Esophagus squamous epithelium (tissue), 5 donors: ENCODE measurements at places on chromosomes 16 and 17.

- DNase-seq, result no peak
These were observed 15.1 kb upstream of the NCBP3 start for GRCh38 chr17:3860939-3861700.

GRCh38 chr16:16923479-16923878 is 544.5 kb downstream of the NPIPA7 start:
- no peak for DNase-seq

DNA sequence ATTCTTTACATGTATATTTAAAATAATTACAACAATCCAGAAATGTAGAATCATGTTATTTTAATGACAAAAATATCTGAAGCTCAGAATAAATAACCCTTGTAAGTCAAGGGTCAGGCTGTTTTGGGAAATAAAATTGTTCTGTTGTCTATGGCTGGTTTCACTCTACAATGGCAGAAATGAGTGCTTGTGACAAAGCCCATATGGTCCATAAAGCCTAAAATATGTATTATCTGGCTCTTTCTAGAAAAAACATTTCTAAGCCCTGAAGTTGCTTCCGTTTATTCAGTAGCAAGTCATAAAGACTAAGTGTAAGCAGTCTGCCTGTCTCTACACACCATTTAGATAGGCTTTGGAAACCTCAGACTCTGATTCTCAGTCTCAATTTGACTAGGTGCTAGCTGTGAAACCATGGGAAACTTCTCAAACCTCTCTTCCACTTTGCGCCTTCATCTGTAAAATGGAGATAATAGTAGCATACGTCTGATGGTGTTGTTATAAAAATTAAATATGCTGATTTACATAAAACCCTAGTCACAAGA is 365.7 kb upstream of the CA10 start:
- DNase-seq, result no peak

GRCh38 chr17:64698725-64699124 is 36.6 kb upstream of the SMURF2 start:
- no peak for DNase-seq

DNA sequence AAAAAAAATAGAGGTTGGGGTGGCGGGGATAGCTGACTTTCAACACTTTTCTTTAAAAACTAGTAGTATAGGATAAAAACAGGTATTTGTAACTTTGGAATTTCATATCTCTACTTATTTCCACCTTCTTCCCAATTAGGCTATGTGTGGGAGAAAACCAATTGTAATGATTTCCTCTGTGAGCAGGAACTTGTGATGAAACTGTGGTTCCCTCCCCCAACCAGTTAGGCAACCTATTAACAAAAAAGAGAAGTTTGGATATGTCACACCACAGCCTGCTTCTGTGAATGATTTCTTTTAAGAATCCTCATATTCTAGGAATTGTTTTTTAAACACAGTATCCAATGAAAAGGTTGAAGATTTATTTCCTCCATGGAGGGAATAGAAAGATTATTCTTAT is 1.9 kb downstream of the IGSF6 start:
- no peak for DNase-seq
